ENCODE measurements at places on chromosomes 4 and X. TPM values are rescaled to one million over a fixed set of nuclear protein-coding genes. Genes with fewer than 3 reads are reported as not detected.

DNA sequence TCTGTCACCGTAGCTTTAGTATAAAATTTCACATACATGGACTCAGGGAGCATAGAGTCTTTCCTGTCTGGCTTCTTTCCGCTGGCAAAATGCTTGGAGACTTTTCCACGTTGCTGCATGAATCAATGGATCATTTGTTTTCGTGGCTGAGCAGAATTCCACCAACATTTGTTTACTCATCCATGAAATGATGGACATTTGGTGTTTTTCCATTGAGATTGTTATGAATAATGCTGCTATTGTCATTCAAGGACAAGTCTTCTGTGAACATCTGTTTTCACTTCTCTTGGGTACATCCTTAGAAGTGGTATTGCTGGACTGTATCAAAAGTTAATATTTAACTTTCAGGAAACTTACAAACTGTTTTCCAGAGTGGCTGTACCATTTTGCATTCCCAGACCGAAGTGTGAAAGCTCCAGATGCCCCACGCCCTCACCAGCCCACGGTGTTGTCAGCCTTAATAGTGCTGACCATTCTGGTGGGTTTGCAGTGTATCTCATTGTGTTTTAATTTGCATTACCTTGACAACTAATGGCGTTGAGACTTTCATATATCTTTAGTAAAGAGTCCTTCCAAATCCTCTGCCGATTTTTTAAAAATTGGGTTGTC lies 5.8 kb upstream of the TMEM271 start:
- no peak for DNase-seq
- peaks cover 9% of the 10 kb centered on the region for H3K4me1 ChIP-seq
- no peak overlapping the region for H3K4me3 ChIP-seq
- peaks cover 36% of the 10 kb centered on the region for H3K27me3 ChIP-seq

DNA sequence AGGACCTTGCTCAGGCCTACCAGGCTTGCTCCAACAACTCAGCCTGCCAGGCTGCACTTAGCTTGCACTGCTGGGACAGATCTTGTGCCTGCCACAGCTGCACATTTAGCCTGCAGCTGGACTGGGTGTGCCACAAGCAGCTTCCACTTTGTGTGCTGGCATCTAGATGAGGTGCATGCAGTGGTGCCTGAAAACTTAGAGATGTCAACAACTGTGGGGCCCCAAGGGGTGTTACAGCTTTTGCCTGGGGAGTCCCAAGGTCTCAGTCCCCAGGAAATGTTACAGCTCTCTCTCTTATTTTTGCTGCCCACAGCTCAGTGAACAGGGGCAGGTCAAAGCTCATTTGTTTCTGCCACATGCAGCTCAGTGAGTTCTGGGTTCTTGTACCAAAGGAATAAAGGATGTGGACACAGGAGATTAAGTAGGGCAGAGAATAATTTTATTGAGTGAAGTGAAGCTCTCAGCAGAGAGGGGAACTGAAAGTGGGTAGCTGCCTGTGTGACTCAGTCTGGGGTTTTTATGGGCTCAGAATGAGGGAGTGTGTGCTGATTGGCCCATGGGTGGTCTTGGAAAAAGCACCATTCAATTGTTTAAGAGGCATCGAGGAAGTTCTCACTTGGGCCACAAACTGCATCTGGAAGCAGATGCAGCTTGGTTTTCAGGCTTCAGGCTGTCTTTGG lies 828.3 kb downstream of the TECRL start:
- H3K27ac ChIP-seq: no peak overlapping the region
- no peak overlapping the region for H3K4me3 ChIP-seq
- no peaks in the 10 kb centered on the region for H3K36me3 ChIP-seq

- H3K4me3 ChIP-seq: no peak overlapping the region
- H3K36me3 ChIP-seq: no peaks in the 10 kb centered on the region
- no peak for DNase-seq
- H3K4me1 ChIP-seq: peaks cover 9% of the 10 kb centered on the region
Measured at GRCh38 chr4:3802571-3803474, 36.6 kb downstream of the ADRA2C start.

- no peak for DNase-seq
- H3K4me3 ChIP-seq: no peak overlapping the region
- H3K36me3 ChIP-seq: no peaks in the 10 kb centered on the region
- no peaks in the 10 kb centered on the region for H3K27me3 ChIP-seq
- H3K4me1 ChIP-seq: no peaks in the 10 kb centered on the region
Measured at GRCh38 chr4:86910369-86910768, 18.1 kb upstream of the C4orf36 start.

DNA sequence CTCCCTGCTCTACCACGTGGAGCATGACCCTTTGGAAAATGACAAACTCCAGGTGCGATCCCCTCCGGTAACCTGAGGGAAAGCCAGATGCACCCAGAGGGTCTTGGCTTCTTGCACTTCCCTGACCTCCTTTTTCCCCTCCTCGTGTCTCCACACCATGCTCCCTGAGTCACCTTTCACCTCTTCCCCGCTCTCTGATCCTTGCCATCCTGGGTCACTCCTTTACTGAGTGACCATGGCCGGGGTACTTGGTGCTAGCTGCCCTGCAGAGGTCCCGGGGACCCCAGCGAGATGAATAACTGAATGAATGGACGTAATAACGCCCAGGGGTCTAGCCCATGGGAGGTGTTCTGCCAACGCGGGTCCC lies 401 bp upstream of the ZFP92 start:
- no peaks in the 10 kb centered on the region for H3K36me3 ChIP-seq
- no peak for DNase-seq
- no peaks in the 10 kb centered on the region for H3K4me1 ChIP-seq
- H3K4me3 ChIP-seq: peak overlapping the region; percentile 60

- H3K4me1 ChIP-seq: no peaks in the 10 kb centered on the region
- H3K27me3 ChIP-seq: no peaks in the 10 kb centered on the region
- no peak overlapping the region for H3K4me3 ChIP-seq
- no peaks in the 10 kb centered on the region for H3K36me3 ChIP-seq
- DNase-seq: no peak
Measured at GRCh38 chr4:22356987-22357596, 158.8 kb downstream of the ADGRA3 start.

- H3K27ac ChIP-seq: no peak overlapping the region
- no peaks in the 10 kb centered on the region for H3K4me1 ChIP-seq
- no peaks in the 10 kb centered on the region for H3K27me3 ChIP-seq
- no peak for DNase-seq
Measured at GRCh38 chr4:61950625-61951024, 750.5 kb downstream of the ADGRL3 start.

- H3K4me1 ChIP-seq: no peaks in the 10 kb centered on the region
- no peak overlapping the region for H3K27ac ChIP-seq
- DNase-seq: no peak
- H3K4me3 ChIP-seq: no peak overlapping the region
- no peaks in the 10 kb centered on the region for H3K27me3 ChIP-seq
Measured at GRCh38 chrX:10233173-10233572, 76.4 kb downstream of the CLCN4 start.

GRCh38 chr4:146040623-146041022 lies 102.0 kb upstream of the ZNF827 start:
- no peaks in the 10 kb centered on the region for H3K4me1 ChIP-seq
- no peak overlapping the region for H3K27ac ChIP-seq
- H3K4me3 ChIP-seq: no peak overlapping the region
- DNase-seq: no peak

DNA sequence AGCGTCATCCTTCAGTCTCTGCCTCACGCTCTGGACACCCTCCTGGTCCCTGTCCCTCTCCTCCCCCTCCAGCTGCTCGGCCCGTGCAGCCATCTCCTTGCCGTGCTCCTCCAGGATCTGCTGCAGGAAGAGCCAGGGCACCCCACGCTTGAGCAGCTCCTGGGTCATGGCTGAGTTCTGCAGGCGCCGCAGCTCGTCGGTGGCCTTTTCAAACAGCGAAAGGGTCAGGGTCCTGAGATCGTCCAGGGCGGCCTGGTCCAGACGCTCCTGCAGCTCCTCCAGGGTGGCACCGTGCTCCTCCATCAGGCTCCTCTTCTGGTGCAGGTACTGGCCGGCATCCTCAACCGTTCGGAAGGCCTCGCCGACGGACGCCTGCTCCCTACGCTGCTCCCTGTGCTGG lies 85.8 kb downstream of the EVC2 start:
- H3K27me3 ChIP-seq: no peaks in the 10 kb centered on the region
- DNase-seq: no peak
- H3K27ac ChIP-seq: no peak overlapping the region
- H3K4me3 ChIP-seq: no peak overlapping the region
- no peaks in the 10 kb centered on the region for H3K36me3 ChIP-seq
- no peaks in the 10 kb centered on the region for H3K4me1 ChIP-seq

- DNase-seq: no peak
- no peak overlapping the region for H3K4me3 ChIP-seq
- H3K36me3 ChIP-seq: no peaks in the 10 kb centered on the region
- H3K4me1 ChIP-seq: no peaks in the 10 kb centered on the region
Measured at GRCh38 chr4:185987961-185988627, 80.9 kb upstream of the TLR3 start.

The ALAS2 gene
- 0.48 TPM for total RNA-seq

All from H1 (cell line).